Stimulated activated CD4-positive, alpha-beta T cell treated with anti-CD3 and anti-CD28 coated beads, Interleukin-2, amount 100 ng/mL, for 48 hours (primary cell): ENCODE measurements at places on chromosomes 2 and 18.

GRCh38 chr2:34827398-34827797 lies 1228.3 kb upstream of the FAM98A start:
- no peak for DNase-seq

GRCh38 chr18:58777471-58777870 lies 87.2 kb upstream of the ZNF532 start:
- no peak for DNase-seq

- no peak for DNase-seq
Measured at GRCh38 chr2:241941691-241942301, 72.3 kb downstream of the RTP5 start.

DNA sequence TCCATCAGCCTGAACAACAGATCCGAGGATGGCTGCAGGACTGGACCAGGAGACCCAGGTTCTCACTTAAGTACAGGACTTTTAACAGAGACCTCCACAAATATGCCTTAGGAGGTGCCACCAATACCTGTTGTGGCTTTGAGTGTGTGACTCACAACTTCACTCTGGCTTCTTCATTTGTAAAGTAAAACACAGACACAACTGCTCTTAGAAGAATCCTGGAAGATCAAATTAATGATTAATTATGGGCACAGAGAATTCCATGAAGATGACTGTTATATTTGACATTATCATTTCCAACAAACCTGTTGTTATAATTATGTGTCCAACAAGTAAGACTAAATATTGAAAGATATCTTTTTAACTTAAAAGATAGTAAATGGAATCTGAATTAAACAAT lies 481.4 kb upstream of the KLHL29 start:
- DNase-seq: no peak

DNA sequence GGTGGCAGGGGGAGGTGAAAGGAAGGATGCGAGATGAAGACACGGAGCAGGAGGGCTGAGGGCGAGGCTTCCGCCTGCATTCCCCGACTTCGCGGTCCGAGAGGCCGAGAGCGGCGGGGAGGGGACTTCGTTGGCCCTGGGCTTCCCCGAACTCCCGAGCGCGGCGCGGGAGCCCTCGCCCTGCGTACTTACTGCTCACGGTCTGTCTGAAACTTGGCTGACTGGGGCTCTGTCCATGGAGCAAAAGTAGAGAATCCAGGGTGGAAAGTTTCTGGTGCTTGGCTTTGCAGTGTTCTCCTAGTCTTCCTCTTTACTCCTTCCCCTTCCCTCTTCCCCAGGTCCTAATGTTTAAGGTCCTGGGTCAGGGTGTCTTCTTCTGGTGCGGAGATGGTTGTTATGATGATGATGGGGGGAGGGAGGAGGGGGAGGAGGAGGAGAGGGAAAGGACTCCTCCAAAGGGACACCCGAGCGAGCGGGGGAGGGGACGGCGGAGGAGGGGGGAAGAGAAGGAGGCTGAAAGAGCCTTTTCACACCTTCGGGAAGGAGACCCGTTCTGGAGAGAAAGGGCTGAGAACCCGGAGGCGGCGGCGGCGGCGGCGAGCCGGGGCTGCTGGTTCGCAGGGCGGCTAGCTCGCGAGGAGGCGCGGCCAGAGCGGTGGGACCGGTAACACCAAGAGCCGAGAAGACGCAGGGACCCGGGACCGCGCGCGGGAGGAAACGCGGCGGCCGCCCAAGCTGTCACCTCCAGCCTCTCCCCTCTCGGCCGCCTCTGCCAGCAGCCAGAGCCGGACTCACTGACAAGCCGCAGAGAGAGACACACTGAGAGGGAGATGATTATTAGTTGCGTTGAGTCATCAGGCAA lies at the start of gene SATB2:
Gene SATB2 (minus strand): TSS at position 793 of the 862 bp plus-strand sequence. CDS start 1,902 bp downstream, outside the sequence.
- no peak for DNase-seq

DNA sequence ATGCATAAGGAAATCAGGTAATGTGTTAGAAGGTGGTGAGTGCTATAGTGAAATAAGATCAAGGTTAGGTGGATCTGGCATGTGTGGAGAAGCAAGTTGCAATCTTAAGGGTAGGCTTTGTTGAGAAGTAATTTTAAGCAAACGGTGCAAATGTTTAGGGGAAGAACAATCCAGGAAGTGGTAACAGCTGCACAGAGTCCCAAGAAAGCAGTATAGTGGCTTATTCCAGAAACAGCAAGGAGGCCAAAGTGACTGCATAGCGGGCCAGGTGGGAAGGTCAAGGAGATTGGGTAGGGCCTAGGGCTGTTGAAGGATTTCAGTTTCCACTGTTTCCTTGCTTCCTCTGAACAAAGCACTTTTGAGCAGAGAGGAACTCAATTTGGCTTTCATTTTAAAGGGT lies 30.0 kb upstream of the RAB1A start:
- no peak for DNase-seq

DNA sequence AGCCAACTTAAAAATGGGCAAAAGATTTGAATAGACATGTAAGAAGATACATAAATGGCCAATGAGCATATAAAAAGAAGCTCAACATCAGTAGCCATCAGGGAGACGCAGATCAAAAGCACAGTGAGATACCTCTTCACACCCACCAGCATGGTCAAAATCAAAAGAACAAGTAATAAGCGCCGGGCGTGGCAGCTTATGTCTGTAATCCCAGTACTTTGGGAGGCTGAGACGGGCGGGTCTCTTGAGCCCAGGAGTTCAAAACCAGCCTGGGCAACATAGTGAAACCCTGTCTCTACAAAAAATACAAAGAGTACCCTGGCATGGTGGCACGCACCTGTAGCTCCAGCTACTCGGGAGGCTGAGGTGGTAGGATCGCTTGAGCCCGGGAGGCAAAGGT lies 4.6 kb upstream of the CIB4 start:
- no peak for DNase-seq

DNA sequence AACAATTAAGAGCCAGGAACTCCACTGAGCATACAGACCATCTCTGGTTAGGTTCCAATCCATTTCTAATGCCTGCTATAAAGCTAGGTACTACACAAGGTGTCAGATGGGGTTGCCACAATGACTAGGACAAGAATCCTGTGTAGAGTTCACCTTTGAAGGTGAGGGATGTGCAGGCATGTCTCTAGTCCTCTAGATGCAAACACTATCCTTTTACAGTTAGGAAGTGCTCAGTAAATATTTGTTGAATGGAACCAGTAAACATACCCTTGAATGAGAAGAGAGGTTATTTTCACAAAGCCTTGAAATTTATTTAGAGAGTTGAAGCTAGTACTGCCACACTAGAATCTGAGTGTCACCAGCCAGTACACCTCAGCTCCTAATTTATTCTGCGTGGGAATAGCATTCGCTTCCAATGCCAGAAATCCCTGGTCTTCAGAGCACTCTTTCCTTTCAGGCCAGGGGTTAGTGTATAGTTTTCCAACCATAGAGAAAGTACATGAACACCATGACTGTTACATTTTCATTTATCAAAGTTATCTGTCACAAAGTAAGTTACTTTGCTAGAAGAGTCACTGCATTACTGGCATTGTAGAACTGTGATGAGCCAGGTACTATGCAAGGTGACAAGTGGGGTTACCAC lies 48.3 kb downstream of the STAT1 start:
- no peak for DNase-seq

DNA sequence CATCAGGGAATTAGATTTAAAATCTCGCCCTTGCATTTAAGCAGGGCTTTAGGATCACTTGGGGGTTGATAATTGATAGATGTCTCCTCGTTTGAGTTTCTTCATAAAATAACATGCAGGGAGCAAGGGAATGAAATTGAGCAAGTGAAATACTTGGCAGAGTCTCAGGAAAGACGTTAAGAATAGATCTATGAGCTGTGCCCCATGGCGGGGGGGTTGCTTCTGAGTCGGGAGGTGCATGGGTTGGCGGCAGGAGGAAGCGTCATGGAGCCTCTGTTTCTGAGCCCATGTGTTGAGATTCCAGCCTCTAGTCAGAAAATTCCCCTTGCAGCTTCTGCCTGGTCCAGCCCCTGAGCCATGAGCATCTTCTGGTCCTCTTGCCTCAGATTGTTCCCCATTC lies 82.0 kb downstream of the APOB start:
- no peak for DNase-seq

DNA sequence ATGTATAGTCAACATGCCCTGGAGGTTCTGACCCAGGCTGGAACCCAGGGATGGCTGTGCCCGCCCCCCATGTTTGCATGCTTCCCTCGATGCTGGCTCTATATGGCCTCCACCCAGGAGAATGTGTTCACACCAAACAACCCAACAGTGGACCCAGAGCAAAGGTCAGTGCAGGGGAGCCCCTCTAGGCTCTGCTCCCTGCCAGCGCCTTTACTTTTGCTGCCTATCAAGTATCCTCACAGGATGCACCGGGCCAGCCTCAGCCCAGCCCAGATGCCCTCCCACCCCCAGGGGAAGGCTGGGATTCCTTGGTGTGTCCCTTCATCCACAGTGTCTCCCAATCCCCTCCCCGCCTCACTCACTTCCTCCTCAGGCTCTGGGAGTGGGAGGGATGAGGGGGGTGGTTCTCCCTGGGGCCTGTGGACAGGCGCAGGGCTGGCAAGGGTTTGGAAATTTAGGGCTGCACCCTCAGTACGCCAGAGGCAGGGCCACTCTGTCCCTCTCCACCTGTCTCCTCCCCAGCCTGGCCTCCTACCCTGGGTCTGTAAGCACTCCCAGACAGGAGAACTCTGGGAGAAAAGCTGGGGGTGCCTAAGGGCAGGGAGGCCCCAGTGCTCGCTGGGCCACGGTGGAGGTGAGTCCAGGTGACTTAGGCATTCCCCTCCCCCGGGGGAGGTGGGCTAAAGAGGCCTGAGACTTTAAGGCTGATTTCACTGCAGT lies 2.3 kb downstream of the ATP6V1B1 start:
- DNase-seq: no peak
